Kidney epithelial cell (primary cell): ENCODE measurements at places on chromosomes 5 and 9. TPM values are rescaled to one million over a fixed set of nuclear protein-coding genes. Genes with fewer than 3 reads are reported as not detected.
A peak's percentile ranks its signal among the peaks of the same experiment; 100 is the strongest.

DNA sequence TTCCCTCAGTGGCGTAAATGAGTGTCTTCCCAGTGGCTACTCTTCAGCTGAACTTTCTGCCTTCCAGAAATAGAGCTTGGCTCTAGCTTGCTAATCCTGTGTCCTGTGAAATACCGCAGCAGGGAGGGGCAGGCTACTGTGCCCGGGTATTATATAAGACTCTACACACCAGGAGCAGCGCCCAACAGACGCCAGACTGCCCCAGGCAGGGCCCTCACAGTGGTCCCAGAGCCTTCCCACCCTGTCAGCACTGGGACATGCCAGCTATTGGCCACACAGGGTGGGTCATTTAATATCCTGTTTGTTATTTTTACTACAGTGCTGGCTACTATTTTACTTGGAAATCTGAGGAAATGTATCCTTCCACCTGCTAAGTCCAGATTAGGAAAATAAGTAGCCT is 121.0 kb downstream of the FEM1C start:
- no peak for DNase-seq

Gene EGR1
- 2.0 and 4.1 TPM in 2 replicates for total RNA-seq

DNA sequence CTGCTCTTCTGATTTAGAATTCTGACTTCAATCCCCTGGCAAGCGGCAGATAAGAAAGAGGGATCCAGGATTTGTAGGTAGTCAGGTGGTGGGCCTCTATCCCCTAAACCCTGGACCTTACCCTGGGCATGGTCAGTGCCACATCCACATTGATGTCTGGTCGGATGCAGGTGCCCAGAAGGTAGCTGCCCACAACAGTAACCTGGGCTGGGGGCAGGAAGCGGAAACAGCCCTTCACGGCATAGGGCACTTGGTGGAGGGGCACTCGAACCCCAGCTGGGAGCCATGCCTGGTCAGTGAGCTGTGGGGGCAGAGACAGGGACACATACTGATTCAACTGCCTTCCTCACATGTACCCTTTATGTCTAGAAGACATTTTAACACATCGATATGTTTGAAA is 3.8 kb downstream of the NOL6 start:
- no peak for DNase-seq

DNA sequence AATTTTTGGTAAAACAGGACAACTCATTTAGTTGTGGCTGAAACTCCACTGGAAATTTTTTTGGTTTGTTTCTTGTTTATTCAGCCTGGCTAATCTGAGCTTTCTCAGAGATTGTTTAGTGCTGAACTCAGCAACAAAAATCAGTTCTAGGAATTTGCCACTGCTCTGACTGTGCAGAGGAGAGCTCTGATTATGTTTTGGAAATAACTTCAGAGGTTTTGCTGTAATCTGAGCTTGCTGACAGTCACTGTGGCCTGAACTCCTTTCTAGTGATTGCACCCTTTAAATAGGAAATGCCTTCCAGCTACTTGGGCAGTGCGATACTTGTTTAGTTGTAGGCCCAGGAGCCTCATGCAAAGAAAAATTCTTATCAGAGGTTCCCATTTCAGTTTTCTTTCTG is 60.2 kb downstream of the OSTF1 start:
- peak; percentile 19 for DNase-seq

DNA sequence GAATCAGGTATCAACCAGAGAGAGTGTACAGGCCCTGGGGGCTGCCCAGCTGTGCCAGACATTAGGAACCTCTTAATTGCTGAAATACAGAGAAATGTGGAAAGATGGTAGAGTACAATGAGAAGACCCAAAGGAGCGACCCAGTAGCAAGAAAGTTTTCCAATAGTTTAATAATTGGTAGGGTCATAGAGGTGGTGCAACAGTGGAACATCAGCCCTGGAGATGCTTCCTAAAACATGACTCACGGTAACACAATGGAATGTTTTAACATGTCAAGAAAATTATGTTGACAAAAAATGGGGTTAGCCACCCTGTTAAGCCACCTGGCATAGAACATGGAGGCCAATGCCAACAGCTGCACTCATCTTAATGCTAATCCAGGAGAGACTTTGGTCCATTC is 284.1 kb downstream of the ELAVL2 start:
- no peak for DNase-seq

Gene BASP1
- total RNA-seq, result 101 and 120 TPM in 2 replicates

DNA sequence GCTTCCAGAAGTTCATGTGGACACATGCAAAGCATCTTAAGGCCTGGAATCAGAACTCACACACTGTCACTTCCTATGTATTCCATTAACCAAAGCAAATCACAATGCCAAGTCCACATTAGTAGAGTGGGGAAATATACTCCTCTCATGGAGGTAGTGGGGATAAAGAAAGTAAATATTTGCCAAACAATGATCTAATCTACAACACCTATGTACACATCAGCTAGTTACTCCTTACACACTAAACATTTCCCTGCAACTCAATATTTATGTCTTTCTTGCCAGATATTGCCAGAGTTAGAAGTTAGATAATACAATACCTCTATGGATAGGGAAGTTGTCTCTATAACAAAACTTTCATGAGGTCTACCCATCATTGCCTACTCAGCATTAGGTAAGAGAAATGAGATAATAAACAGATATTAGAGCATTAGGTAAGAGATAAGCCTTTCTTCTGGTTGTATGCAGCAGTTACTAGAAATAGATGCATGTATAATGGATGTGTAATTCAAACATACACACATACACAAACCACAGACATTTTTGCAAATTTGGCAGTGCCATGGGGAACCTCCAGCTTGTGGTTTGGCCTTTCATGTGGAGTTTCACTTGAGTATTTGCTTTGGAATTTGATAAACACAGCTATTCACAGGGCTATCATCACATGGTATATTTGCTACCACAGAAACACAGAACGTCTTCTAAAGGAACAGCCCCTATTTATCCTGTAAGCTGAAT is 196.5 kb downstream of the TLE1 start:
- peak; percentile 78 for DNase-seq

DNA sequence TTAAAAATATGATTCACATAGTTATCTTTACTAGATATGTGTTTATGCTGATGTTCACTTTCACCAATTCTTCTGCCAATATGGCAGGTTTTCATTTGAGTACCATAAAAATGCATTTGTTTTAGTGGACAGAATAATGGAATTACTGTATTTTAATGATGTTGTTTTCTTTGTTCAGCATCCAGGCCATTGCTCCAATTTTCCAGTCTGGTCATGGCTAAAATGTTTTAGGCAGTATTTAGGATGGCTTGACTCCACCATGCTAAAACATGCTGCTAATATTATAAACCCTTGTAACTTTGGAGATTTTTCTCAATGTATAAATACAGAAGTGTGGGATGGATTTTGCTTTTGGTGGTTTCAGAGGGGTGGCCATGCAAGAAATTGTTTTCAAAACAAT is 273.0 kb upstream of the RPS23 start:
- DNase-seq, result no peak

Gene LEAP2
- 0.25 and 0.34 TPM in 2 replicates for total RNA-seq

GRCh38 chr5:177350776-177351391 is 584 bp downstream of the LMAN2 start:
- no peak for DNase-seq

Gene CAST
- total RNA-seq, result 155 and 174 TPM in 2 replicates

DNA sequence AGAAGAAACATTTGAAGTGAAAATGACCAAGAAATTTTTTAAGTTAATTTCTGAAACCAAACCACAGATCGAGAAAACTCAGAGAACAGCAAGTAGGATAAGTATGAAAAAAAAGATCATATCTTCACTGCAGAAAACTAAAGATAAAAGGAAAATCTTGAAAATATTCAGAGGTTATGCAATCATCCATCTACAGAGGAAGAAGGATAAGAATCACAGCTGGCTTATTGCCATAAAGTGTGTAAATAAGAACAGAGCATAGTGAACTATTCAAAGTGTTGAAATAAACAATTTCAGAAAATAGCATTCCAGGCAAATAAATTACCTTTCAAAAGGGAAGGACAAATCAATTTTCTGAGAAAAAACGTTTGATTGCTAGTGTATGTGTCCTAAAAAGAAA is 1191.7 kb upstream of the CDH6 start:
- no peak for DNase-seq

Gene SHISAL2B
- not detected in 2 replicates for total RNA-seq

DNA sequence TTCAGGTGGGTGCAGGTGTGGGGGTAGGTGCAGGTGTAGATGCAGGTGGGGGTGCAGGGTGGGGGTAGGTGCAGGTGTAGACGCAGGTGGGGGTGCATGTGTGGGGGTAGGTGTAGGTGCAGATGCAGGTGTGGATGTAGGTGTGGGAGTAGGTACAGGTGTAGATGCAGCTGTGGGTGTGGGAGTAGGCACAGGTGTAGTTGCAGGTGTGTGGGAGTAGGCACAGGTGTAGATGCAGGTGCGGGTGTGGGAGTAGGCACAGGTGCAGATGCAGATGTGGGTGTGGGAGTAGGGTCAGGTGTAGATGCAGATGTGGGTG is 94.6 kb downstream of the PHF2 start:
- DNase-seq, result no peak

Gene BTF3
- total RNA-seq, result 668 and 708 TPM in 2 replicates

GRCh38 chr5:175457466-175457865 is 13.5 kb upstream of the DRD1 start:
- no peak for DNase-seq

DNA sequence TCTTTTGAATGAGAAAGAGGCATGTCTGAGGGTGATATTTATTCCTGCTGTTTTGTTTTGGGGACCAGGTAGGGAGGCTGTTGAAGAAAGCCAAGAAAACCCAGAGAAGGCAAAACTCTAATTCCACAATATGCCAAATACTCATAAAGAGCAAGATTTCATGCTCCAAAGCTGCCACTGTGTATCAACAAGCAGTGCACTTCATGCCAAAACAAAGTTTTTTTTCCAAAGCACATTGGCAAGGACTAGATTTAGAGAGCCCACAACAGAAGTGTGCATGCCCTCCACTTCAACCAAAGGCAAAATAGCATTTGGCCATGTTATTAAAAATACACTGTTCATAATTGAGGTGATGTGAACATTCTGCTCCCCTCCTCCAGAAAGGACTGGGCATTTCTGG is 229.9 kb downstream of the EBF1 start:
- DNase-seq, result no peak

GRCh38 chr9:125444166-125444565 is 182.5 kb downstream of the GAPVD1 start:
- no peak for DNase-seq

Gene PLK2
- 245 and 343 TPM in 2 replicates for total RNA-seq

Gene PTPN3
- total RNA-seq, result 29.6 and 33.6 TPM in 2 replicates

DNA sequence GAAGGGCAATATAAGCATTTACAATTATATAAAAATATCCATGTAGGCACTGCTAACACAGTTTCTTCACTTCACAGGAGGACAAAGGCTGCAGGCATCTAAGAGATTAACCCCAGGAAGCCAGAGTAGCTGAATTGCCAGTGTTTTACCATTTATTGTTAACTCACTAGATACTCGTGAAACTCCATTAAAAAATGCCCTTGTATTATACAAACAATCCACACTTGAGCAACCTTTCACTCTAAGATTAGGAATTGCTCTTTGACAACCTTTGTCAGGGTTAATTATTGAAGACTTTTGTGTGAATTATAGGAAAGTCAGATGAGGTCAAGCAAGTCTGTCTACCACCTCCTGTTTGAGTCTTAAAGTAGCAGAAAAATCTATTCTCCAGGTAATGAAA is 317.8 kb downstream of the ADGRV1 start:
- DNase-seq, result no peak

GRCh38 chr5:89351222-89351621 is 468.2 kb upstream of the MEF2C start:
- DNase-seq, result peak; percentile 9

- DNase-seq, result no peak
These were observed 71.5 kb downstream of the GADD45G start for GRCh38 chr9:89676281-89676680.

Gene IFNE
- total RNA-seq, result 0.34 and 1.0 TPM in 2 replicates
